ENCODE measurements at places on chromosomes 1 and 21.

- DNase-seq = no peak
These were observed 39.3 kb upstream of the TENT5C start for GRCh38 chr1:117566556-117566955.

GRCh38 chr1:25744140-25744581 is 55.8 kb upstream of the SELENON start:
- no peak for DNase-seq

- DNase-seq = no peak
These were observed 100.2 kb downstream of the SPATA46 start for GRCh38 chr1:162276493-162276892.

GRCh38 chr1:77026135-77026534 is 158.9 kb downstream of the ST6GALNAC5 start:
- DNase-seq = no peak

- DNase-seq = no peak
These were observed 9.1 kb downstream of the OLIG1 start for GRCh38 chr21:33078907-33079582.

- DNase-seq = no peak
These were observed 109.6 kb upstream of the GJB5 start for GRCh38 chr1:34645109-34645688.

DNA sequence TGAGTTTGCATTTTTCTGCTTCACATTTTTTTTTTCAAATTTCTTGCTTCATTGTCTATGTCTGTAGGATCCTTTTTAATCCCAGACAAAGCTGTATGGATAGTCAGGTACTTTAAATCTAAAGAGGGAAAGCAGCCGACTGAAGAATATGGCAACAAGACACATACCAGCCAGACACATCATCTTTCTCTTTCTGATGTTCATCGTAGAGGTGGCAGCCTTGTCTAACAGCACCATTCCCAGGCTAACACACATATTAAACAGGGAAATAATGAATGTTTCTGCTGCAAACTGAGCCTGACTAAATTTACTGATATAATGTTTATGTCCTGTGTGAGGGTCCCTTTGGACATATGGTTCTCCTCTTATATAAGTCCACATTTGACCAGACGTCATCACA is 3.7 kb upstream of the TEKT2 start:
- no peak for DNase-seq

- no peak for DNase-seq
These were observed 82.0 kb downstream of the STUM start for GRCh38 chr1:226630592-226630991.

- no peak for DNase-seq
These were observed 39.3 kb downstream of the MTARC1 start for GRCh38 chr1:220825819-220826551.

DNA sequence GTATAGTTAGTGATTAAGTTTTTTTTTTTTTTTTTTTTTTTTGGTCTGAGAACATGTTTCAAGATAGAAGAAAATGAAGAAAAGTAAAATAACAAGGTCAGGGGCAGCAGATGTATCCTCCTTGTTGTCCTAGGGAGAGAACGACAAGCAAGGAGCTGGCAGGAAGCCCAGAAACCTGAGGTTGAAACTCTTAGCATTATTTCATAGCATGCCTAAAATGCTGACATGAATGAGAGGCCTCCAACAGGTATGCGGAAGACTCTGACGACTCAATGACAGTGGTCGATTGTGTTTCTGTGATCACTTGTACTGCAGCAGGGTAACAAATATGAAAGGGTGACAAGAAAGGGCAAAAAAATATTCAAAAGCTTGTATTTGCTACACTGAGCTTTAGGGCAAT is 415.9 kb downstream of the PLA2G4A start:
- DNase-seq = no peak

GRCh38 chr1:172682812-172683211 is 23.9 kb downstream of the FASLG start:
- DNase-seq = no peak
